ACHN (cell line): ENCODE measurements at places on chromosomes 2 and 18.

DNA sequence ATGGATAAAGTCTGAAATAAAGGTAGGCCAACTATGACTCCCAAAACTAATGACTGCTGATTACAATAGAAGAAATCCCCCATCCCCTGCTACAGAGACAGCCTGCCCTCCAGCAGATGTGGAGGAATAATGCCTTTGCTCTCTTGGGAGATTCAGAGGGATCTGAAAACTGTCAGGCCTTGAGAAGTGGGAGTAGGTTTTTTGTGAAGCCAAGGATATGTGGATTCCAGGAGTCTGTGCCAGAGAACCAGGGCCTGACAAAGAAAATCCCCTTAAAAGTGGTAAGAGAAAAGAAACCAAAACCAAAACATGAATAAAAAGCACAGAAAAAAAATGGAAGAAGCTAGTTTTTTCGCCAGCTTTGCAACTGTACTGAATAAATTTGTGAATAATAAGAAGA, 397.6 kb downstream of the ZNF521 start:
- DNase-seq = no peak

- DNase-seq = no peak
Measured at GRCh38 chr2:12070153-12070552, 323.7 kb downstream of the LPIN1 start.

DNA sequence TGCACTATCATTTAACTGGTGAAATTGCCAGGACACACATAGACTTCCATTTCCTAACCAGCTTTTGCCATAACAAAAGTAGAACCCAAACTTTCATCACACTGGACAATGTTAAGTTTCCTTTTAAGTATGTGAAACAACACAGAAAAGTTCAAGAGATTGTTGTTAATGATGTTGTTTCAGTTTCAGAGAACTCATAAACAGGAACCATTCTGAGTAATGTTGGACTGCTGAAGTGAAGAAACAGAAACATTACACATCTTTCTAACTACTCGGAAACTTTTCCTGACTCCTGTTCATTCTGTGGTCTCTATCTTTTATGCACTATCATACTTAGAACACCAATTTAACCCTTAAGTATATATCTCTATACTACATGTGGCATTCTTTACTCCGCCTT, 179.2 kb downstream of the RIT2 start:
- DNase-seq = no peak

GRCh38 chr2:46521215-46521683, 41.9 kb downstream of the TMEM247 start:
- DNase-seq = no peak

DNA sequence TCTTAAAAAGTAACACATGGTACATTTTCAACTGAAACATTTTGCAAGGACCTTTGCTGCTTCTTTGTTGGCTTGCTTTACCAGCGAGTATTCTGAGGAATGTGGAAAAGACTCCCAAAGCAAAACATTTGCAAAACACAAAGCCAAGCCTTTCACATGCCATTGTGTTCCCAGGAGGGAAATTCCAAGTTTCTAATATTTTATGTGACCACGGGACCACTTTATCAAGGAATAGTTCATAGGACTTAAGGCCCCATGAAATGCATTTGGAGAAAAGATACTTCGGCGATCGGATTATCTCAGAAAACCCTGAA, 26.2 kb downstream of the CYP27C1 start:
- no peak for DNase-seq

- DNase-seq = no peak
Measured at GRCh38 chr2:172137109-172137508, 34.4 kb upstream of the DLX2 start.

DNA sequence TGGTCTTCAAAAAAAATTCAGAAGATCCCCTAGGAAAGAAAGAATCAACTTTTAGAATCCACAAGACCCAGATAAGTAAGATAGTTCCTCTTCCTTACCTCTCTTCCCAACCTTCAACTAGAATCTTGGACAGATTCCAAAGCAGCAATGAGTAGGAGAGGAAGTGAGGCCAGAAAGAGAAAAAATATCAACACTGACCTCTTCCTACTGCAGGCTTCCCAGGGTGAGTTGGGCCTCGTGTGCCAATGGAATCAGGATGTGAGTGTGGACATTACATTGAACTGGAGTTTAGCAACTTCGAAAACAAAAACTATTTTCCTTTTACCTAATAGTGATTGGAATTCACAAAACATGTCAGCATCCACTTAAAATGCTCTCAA, 102.5 kb upstream of the PIEZO2 start:
- DNase-seq = no peak

GRCh38 chr2:222707689-222708273, 36.3 kb downstream of the MOGAT1 start:
- DNase-seq = no peak
